ENCODE measurements at places on chromosomes 7 and 10. TPM values are rescaled to one million over a fixed set of nuclear protein-coding genes. Genes with fewer than 3 reads are reported as not detected.

GRCh38 chr10:43912469-43912868 is 263.8 kb upstream of the ZNF32 start:
- no peak for DNase-seq

DNA sequence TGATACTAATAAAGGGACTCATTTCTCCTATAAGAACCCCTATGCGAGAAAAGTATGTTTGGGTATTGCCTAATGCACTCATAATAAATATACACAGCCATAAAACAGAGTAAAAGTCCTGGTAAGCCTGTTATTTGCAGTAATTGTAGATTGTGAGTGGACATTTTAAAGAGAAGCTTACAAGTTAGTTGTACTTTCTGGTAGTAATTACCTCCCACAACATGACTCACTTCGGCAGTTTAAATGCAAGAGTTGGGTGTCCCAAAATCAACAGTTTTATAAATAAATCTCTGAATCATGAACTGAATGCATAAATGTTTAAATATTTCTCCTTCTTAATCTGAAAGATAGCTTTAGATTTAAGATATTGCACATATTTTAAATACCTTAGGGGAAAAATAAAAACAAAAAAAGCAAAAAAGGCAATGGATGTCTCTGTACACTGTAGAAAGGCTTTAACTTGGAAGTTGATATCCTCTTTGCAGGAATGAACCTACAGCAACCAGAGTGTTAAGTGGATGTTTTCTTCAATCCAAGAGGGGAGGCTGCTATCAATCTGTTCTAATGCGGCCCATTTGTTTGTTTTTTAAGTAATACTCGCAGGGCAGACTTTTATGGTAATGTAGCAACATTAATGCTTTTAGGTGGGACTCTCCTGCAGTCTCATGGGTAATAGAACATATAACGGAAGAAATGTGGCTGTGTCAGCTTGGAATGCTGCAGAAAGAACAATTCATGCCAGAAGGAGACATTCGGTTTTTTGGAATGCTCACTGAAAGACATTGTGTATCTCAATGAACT is 57.3 kb upstream of the ZEB1 start:
- DNase-seq: no peak

The PLXDC2 gene
- total RNA-seq: 0.04 TPM

The ADAMTS14 gene
- total RNA-seq: 0.06 TPM

The GPRIN2 gene
- total RNA-seq: not detected

DNA sequence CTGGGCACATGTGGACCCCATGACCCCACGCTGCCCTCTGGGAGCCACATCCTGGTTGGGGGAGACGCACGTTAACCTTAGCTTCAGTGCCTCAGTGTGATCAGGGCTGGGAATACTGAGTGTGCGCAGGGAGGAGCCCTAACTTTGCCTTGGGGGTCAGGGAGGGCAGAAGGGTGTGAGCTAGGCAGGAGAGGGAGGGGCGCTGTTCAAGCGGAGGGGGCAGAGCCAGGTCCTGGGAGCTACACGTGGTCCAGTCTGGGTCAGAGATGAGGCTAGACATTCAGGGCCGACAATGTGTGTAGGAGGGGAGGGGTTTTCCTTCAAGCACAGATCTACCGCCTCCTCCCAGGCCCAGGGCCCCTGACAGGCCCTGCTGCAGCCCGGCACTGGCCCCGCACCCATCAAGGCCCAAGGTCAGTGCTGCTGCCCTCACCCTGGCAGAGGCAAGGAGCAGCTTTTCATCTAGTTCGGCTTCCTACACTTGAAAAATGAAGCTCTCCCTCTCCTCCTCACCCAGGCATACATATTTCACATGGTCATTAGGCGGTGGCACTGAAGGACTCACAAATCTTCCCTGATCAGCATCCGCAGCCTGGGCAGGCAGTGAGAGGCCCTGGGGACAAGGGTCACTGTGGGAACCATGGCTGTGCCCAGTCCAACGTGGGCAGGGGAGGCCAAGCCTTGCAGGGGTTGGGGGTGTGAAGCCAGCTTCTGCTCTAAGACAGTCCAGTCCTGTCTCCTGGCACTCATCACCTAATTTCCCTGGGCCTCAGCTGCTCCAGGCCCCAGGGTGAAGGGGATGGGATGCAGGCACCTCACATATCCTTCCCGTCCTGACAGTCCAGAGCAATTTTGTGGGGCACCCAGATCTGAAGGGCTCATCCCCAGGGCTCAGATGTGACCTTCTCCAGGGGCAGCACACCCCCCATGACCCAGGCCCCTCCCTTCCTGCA is 47.3 kb downstream of the C10orf105 start:
- no peak for DNase-seq

The INA gene
- 0.45 TPM for total RNA-seq

- DNase-seq: no peak
These were observed 144.8 kb upstream of the ZNF804B start for GRCh38 chr7:88614736-88615135.

DNA sequence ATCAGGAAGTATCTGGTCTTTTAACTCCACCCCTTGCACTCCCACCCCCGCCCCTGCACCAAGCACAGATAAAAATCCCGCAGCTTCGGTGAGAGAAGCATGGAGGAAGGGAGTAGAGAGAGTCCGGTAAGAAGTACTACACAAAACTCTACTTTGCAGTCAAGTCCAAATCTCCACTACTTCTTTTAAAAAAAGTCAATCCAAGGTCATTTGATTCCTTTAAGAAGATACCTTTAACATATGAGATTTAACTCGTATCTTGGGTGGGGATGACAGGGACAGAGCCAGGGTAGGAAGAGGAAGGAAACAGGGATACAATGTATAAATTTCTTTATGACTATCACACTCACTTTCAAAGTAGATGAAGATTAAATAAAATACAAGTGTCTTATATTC is 132.1 kb downstream of the NRBF2 start:
- DNase-seq: peak; percentile 27

- DNase-seq: no peak
These were observed 31.2 kb upstream of the FAM20C start for GRCh38 chr7:160958-161725.

The ANKRD2 gene
- not detected for total RNA-seq

The CCAR1 gene
- 118 TPM for total RNA-seq
